ENCODE measurements at places on chromosomes 7 and 10.
A peak's percentile ranks its signal among the peaks of the same experiment; 100 is the strongest.

DNA sequence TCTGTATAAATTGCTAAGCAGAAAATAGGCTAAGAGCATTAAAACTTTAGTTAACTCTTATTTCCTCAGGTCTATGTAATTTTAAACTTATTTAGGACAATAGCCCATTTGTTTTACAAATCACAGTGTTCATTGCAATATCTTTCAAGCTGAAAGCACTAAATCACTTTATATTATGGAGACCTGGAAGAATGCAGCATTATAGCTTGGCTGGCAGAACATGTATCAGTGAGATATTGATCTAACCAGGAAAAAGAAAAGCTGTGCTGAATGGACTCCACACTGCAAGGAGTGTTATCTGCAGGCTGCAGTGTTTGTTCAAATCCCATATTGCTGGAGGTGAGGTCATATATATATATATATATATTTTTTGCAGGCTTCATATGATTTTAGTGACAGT is 517.5 kb downstream of the NRG3 start:
- no peak for DNase-seq

- DNase-seq, result no peak
Measured at GRCh38 chr7:150997075-150997511, 6.3 kb downstream of the NOS3 start.

DNA sequence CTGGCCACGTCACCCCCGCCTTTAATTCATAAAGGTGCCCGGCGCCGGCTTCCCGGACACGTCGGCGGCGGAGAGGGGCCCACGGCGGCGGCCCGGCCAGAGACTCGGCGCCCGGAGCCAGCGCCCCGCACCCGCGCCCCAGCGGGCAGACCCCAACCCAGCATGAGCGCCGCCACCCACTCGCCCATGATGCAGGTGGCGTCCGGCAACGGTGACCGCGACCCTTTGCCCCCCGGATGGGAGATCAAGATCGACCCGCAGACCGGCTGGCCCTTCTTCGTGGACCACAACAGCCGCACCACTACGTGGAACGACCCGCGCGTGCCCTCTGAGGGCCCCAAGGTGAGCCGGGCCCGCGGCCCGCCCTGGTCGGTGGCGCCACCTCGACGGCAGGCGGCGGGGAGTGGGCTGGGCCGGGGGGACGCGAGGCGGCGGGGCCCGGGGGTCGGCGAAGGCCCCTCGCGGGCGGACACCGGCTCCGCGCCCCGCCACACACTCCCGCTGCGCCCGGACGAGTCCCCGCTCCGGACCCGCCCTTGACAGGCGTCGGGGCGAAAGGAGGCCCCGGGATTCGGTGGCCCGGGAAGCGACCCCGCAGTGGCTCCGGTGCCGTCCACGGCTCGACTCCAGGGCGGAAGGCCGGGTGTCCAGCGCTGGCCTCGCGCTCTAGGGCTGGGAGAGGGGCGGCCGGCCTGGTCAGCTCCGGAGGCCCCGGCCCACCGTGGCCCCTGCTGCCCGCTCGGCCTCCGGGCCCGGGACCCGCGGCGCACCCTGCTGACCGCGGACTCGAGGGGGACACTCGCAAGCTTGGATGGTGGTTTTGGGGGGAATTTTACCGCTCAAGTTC is 557 bp downstream of the BAG3 start:
- DNase-seq, result peak; percentile 14

GRCh38 chr7:116988363-116988989 is 35.2 kb downstream of the ST7 start:
- no peak for DNase-seq

DNA sequence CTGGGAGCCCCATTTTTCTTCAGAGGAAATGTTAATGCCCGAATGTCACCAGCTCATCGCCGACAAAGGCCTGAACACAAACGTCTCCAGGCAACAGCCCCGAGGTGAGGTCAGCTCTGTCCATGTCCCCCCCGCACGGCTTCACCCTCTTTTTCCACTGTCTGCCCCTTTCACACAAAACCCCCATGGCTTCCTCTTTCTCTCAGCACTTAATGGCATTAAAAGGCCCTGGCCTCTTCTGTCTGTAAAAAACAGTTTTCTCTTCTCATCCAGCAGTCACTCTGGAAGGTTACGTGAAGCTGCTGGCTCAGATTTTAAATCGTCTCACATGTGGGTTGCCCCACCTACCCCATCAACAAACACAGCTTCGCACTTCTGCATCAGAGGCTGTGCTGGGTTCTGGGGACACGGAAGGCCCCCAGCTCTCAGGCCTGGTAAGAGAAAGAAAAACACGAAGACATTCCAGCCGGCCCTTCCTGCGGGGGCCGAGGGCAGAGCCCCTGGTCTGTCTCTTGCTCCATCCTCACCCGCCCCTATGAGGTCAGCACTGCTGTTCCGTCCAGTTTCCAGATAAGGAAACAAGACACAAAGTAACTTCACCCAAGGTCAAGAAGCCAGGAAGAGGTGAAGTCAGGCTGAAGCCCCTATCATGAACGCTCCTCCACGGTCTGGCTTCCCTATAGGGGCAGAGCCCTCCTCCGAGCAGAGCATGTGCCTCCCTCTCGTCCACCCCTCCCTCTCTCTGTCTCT is 91.1 kb upstream of the PDGFA start:
- no peak for DNase-seq

GRCh38 chr7:138720286-138720685 is 19.1 kb upstream of the SVOPL start:
- no peak for DNase-seq

- no peak for DNase-seq
Measured at GRCh38 chr10:86349474-86349873, 17.1 kb downstream of the GRID1 start.

GRCh38 chr7:50591480-50592438 is 26.6 kb upstream of the DDC start:
- DNase-seq, result no peak

DNA sequence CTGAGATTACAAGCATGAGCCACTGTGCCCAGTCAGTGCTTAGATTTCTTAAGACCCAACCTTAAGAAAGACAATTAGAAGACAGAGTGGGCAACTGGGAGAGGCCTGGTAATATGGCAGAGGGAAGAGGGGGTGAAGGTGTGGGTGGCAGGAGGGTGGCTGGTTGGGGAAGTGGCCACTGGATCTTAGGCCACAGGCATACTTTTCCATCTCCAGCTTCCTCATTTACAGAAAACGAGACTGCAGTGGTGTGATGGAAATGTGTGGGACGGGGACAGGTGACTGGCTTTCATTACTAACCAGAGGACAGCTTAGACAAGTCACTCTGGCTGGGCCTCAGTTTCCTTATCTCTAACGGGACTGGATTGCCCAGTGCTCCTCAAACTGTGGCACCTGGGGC is 1.0 kb upstream of the FFAR4 start:
- no peak for DNase-seq

GRCh38 chr7:156642306-156643045 is 1.9 kb downstream of the RNF32 start:
- DNase-seq, result no peak

GRCh38 chr10:65470986-65471385 is 1454.8 kb upstream of the LRRTM3 start:
- DNase-seq, result no peak

DNA sequence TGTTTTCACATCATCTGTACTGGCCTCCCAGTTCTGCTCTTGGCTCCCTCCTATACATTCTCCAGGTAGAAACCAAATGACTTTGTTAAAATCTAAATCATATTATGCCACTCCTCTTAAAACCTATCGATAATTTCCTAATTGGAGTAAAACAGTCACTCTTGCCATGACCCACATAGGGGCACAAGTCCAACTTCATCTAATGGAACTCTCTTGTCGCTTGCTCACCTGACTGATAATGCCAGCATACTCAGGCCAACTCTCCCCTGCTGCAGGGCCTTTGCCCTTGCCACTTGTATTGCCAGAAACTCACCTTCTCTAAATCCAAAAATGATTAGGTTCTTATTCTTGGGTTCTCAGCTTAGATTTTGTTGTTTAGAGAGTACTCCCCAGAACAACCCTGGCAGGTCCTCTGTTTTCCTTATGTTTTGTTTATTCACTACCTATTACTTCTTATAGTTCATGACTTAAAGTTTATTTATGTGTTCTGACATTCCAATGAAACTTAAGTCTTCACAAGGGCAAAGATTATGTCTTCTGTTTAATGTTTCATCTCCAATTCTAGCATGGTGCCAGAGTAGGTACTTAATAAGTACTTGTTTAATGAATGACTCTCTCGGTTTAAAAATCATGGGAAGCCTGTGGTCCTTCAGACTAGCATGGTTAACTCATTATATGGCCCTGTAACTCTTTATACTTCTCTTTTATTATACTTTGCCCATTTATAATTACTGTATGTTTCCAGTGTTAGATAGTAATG is 345.9 kb upstream of the SMIM30 start:
- DNase-seq, result no peak

- no peak for DNase-seq
Measured at GRCh38 chr7:46145412-46145811, 224.3 kb upstream of the IGFBP3 start.

GRCh38 chr10:29257784-29258135 is 31.1 kb upstream of the LYZL1 start:
- no peak for DNase-seq

DNA sequence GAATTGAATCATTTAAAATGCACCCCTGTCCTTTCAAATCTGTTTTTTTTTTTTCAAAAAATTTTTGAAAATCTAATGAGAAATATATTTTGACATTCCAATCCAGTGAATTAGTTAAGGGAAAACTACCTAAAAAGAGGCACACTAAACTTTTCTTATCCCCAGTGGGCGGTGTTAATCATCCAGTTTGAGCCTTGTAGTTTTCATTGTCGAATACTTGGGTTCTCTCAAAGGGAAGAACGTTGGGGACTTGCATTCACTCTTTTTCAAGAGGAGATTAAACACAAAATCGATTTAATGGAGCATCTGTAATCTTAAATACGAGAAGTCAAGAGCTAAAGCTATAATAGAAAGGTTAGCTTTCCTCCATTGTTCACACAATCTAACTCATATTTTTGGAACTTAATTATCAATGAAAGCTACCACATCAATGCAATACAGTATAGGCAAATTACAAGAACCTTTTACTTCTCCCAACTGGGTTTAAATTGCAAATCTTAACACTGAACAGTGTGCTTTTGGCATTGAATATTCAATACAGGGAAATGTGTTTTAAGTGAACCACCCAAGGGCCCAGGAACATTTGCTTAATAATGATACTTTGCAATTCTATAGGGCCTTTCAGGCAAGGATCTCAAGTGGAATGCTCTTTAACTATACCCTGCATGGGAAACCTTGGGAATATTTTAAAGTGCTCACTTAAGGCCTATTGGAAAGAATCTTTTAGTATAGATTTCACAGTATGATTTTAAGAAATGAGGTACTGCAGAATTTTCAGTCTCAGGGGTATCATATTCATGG is 13.1 kb upstream of the SP8 start:
- DNase-seq, result no peak

DNA sequence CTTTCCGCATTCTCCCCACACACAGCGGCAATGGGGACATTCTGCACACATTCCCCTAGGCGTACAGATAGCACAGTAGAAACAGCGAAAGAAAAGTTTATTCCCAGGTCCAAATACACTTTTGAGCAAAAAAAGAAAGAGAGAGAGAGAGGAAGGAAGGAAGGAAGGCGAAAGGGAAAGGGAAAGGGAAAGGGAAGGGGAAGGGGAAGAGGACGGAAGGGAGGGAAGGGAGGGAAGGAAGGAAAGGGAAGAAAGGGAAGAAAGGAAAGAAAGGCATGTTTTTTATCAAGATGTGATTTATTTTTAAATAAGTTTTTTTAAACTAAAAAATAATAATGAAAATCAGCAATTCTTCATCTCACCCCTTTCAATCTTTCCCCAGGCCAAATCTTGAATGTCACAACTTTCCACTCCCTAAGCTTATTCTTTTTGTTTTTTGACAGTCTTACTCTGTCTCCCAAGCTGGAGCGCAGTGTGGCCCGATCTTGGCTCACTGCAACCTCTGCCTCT is 281.7 kb downstream of the SKIDA1 start:
- no peak for DNase-seq

- DNase-seq, result no peak
Measured at GRCh38 chr10:63563623-63564022, 42.4 kb downstream of the REEP3 start.

DNA sequence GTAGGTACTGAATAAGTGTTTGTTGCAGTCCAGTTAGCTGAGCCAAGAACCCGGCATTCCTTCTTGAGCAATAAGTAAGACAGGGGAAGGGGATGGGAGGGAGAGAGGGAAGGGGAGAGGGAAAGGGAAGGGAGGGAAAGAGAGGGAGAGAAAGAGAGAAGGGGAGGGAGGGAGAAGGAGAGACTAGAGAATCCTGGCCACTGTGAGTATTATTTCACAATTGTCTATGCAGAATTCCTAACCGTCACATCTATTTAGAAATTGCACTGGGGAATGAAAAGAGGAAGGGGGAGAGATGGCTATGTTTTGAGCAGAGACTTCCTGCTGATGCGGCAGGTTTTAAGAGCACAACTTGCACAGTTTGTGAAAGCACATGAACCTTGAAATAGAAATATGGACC is 251.4 kb upstream of the ZMIZ1 start:
- DNase-seq, result no peak

- DNase-seq, result no peak
Measured at GRCh38 chr7:18315241-18315640, 180.3 kb upstream of the HDAC9 start.

GRCh38 chr7:142771353-142771723 is 568 bp downstream of the PRSS2 start:
- DNase-seq, result no peak

DNA sequence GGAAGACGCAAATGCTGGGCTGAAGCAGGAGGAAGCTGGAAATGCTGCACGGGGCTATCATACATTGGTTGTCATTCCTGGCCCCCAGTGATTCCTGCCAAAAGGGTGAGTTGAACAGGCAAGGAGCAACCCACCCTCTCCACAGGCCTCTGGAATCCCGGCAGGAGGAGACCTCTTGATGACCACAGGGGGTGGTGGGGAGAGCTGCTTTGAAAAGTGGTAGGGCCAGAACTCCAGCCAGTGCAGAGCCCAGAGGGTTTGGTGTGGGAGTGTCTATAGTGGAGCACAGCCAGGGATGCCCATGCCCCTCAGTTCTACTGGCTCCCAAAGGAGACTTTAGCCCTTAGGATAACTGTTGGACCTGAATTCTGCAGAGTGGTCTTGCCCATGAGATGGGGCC is 89.2 kb downstream of the SAMD9 start:
- no peak for DNase-seq

All from activated CD4-positive, CD25-positive, alpha-beta regulatory T cell (primary cell).